ENCODE measurements at places on chromosomes 5 and 9. TPM values are rescaled to one million over a fixed set of nuclear protein-coding genes. Genes with fewer than 3 reads are reported as not detected.

GRCh38 chr5:130251931-130252330 lies 347.7 kb downstream of the CHSY3 start:
- no peak overlapping the region for H3K27ac ChIP-seq
- H3K27me3 ChIP-seq = no peaks in the 10 kb centered on the region
- H3K4me1 ChIP-seq = no peaks in the 10 kb centered on the region
- no peak overlapping the region for H3K4me3 ChIP-seq
- H3K36me3 ChIP-seq = no peaks in the 10 kb centered on the region
- DNase-seq = no peak

GRCh38 chr9:27073841-27074728 lies 34.9 kb upstream of the TEK start:
- DNase-seq = no peak
- no peak overlapping the region for H3K4me3 ChIP-seq
- H3K36me3 ChIP-seq = peaks cover 10% of the 10 kb centered on the region
- H3K27me3 ChIP-seq = no peaks in the 10 kb centered on the region
- no peak overlapping the region for H3K27ac ChIP-seq
- no peaks in the 10 kb centered on the region for H3K4me1 ChIP-seq

GRCh38 chr5:91079037-91079436 lies 304.1 kb downstream of the ARRDC3 start:
- no peak overlapping the region for H3K27ac ChIP-seq
- H3K4me1 ChIP-seq = peaks cover 9% of the 10 kb centered on the region
- peaks cover 6% of the 10 kb centered on the region for H3K27me3 ChIP-seq
- no peak overlapping the region for H3K4me3 ChIP-seq
- peaks cover under 1% of the 10 kb centered on the region for H3K36me3 ChIP-seq

The MRPL36 gene
- 108 TPM for total RNA-seq
